ENCODE measurements at places on chromosomes 6 and 20.

DNA sequence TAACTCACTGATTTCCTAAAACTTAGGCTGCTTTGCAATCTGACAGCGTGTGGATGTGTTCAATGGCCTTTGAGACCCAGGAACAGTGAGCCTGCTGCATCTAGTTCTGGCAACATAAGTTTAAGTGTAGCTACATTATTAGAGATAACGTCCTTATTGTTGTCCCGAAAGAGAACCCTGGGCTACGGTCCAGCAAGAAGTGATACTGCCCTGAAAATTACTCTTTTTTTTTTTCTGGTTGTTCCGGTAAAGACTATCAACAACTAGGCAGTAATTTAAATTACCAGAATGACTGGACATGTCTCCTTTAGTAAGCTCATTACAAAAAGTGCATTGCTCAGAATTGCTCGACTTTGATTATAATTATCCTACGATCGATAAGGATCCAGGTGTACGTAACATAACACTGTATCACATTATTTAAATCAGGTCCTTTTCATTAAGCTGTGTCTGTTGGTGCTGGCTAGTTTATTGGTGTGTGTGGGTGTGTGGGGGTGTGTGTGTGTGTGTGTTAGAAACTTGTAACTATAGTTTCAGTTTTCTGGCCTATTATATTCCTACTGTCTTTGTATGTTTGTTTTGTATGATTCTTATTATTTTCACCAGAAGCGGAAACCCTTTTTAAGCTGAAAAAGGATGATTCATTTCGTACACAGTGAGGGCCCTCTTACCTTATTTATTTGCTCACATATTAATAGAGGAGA is 3.0 kb downstream of the TSHZ2 start:
- no peak for DNase-seq

GRCh38 chr20:63322933-63323273 is 29.9 kb downstream of the COL20A1 start:
- no peak for DNase-seq

DNA sequence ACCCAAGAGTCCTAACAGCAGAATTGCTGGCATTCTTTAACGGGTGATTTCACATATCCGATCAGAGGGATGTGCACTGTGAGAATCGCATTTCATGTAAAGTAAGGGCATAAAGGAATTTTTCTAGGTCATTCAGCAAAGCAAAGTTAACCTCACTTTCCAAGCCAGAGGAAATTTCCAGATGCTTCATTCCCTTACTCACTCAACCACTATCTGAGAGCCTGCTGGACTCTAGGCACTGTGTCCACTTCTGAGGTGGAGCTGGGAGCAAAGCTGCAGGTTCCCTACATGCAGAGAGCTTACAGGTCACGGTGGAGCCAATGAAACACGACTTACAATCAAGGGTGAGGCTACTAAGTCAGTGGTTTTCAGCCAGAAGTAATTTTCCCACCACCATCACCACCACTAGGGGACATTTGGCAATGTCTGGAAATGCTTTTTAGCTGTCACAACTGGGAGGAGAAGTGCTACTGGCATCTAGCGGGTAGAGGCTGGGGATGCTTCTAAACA is 34.5 kb upstream of the TSHZ2 start:
- peak; percentile 59 for DNase-seq

DNA sequence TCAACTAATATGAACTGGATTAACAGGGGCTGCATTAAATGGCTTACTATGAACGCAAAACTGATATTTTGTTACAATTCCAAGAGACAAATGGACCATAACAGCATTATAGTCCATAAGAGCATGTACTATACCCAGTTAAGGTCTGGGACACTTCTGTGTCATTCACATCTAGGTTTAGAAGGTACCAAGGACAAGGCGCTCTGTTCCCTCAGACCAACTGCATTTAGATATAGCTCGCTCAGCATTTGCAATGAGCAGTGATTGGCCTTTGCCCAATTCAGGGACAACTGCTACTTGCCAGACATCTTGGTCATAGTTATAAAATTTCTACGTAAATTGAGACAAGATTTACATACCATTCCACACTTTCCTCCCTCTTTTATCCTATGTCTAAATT is 132.4 kb downstream of the HS3ST5 start:
- no peak for DNase-seq
